A172 (cell line): ENCODE measurements at places on chromosomes 13 and 19. TPM values are rescaled to one million over a fixed set of nuclear protein-coding genes. Genes with fewer than 3 reads are reported as not detected.
A peak's percentile ranks its signal among the peaks of the same experiment; 100 is the strongest.

GRCh38 chr13:97344265-97345175, 89.4 kb upstream of the RAP2A start:
- peak; percentile 51 for DNase-seq

- peak; percentile 97 for DNase-seq
These were observed 1.1 kb downstream of the MIDN start for GRCh38 chr19:1249298-1249989.

GRCh38 chr19:46586294-46586693, 14.8 kb upstream of the CALM3 start:
- DNase-seq, result no peak

DNA sequence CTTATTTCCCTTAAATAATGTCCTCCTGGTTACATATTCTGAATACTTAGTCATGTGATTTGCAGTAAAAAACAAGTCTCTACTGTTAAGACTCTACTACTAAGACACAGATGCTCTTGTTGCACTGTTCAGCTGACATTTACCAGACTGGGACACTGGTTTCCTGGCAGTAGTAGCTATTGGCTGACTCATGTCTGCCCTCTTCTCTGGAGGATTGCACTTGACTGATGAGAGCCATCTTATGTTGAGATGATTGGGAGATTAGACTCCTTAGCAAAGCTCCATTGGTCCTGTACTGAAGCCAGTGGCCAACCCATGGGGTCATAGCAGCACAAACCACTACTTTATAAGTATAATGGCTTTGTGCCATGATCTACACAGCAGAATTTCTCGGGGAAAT, 1672.6 kb upstream of the PCDH20 start:
- DNase-seq, result no peak

DNA sequence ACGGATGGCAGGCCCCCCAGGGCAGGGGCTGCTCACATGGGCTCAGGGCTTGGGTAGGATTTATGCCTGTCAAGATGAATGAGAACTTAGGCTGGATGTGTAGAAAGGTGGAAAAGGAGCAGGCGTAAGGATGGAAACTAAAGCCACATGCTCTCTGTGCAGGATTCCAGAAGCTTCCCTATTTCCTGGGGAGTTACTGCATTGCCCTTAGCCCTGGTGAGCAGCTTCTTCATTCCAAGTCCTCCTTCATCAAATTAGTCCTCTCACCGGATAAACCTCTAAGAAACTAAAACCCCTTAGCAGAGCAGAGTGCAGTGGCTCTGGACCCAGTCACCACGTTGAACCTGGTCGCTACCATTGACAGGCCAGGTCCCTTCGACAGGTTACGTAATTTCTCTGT, 7.4 kb downstream of the ATP12A start:
- DNase-seq, result no peak

OR10H1 gene
- not detected in 2 replicates for total RNA-seq

ACP5 gene
- total RNA-seq, result 15.5 and 24.8 TPM in 2 replicates
